DMS 273 treated with DMSO at 0.1 percent for 48 hours (cell line): ENCODE measurements at places on chromosomes 13 and 19.

DNA sequence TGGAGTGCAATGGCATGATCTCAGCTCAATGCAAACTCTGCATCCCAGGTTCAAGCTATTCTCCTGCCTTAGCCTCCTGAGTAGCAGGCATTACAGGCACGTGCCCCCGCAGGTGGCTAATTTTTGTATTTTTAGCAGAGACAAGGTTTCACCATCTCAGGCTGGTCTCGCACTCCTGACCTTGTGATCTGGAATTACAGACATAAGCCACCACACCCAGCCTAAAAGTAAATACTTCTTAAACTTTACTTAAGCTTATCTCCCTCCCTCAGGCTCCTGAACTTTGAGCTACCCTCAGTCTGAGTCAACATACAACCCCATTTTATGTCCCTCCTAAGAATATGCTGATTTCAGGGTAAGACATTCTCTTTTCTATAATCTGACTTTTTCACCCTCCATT, 66.1 kb downstream of the ZNF486 start:
- no peak for DNase-seq

- no peak for DNase-seq
Observed at GRCh38 chr19:30212574-30212973, 159.6 kb upstream of the ZNF536 start.

- no peak for DNase-seq
Observed at GRCh38 chr19:30303131-30303654, 69.0 kb upstream of the ZNF536 start.

- no peak for DNase-seq
Observed at GRCh38 chr13:112928972-112929782, 39.8 kb upstream of the MCF2L start.

DNA sequence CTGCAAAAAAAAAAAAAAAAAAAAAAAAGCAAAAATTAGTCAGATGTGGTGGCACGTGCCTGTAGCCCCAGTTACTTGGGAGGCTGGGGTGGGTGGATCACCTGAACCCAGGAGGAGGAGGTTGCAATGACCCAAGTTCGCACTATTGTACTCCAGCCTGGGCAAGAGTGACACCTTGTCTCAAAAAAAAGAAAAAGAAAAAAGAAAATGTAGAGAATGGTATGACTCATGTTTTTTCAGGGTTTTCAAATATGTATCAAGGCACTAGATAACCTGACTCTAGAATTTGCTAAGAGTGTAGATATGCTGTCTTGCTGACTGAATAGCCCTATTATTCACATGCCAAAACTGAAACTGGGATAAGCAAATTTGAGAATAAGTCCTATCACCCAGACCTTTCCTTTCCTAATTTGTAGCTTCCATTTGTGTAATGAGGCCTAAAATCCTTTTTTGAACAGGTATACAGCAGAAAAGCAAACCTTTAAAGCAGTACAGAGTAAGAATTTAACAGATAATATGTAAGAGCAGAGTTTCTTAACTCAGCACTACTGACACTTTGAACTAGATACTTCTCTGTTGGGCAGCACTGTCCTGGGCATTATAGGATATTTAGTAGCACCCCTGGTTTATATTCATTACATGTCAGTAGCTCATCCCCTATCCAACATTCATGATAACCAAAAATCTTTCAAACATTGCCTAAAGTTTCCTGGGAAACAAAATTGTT, 108.6 kb downstream of the ELF1 start:
- no peak for DNase-seq

DNA sequence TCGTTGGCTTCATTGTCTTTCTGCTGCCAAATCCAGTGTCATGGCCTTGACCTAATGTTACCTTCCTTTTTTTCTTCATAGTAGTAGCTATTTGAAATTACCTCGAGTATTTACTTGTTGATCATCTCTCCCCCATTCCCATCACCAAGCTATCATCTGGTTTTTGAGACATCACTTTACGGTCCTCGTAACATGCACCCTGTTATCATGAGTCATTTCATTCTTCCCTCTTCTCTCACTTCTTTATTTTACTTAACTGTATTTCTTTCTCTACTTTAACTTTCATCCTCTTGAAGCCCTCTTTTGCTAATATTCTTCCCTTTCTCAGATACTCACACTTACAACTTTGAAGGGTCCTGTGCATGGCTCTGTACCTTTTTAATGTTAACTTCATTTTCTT, 31.8 kb downstream of the TPP2 start:
- DNase-seq, result no peak

DNA sequence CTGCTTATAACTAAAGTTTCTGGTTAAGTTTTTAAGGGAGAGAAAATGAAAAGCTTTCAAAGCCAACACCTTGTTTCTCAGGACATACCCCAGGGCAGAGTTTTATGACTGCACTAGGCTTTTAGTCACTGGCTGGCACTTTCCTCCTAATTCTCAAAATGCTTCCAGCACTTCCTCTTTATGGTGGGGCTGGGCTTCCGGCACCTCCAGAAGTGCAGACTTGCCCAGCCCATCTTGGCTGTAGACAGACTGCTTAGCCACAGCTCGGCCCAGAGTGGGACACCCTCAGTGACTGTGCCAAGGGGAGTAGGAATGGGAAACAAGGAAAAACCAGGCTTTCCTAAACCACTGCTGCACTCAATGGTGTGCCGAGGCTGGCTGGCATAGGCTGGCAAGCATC, 23.2 kb upstream of the GTF3A start:
- no peak for DNase-seq

- DNase-seq, result no peak
Observed at GRCh38 chr13:72113931-72114330, 246.9 kb upstream of the DACH1 start.

DNA sequence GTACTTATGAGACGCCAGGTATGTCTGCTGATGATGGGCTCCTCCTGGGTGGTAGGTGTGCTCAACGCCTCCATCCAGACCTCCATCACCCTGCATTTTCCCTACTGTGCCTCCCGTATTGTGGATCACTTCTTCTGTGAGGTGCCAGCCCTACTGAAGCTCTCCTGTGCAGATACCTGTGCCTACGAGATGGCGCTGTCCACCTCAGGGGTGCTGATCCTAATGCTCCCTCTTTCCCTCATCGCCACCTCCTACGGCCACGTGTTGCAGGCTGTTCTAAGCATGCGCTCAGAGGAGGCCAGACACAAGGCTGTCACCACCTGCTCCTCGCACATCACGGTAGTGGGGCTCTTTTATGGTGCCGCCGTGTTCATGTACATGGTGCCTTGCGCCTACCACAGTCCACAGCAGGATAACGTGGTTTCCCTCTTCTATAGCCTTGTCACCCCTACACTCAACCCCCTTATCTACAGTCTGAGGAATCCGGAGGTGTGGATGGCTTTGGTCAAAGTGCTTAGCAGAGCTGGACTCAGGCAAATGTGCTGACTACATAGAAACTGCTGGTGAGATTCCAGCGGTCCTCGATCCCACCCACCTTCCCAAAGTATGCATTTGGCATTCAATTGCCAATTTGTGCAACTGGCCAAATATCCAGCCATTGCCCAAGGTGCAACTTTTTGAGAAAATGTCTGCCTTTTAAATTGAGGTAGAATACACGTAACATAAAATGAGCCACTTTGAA, 10.2 kb downstream of the OR2Z1 start:
- DNase-seq, result no peak
